ENCODE measurements at places on chromosomes 3 and 15.

DNA sequence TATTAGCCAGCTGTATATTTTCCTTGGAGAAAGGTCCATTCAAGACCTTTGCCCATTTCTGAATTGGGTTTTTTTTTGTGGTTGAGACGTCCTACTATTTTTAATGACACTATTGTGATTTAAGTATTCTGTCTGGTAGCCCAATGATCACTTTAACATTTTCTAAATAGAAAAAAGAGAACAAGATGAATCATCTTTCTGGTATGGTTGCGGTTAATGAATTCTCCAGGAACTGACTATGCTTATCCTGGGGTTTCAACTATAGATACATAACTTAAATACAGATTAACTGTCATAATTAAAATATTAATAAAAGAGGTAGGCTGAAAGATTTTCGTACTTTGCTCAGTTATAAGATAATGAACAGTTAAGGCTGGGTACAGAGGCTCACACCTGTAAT lies 51.9 kb downstream of the PBRM1 start:
- DNase-seq, result no peak

DNA sequence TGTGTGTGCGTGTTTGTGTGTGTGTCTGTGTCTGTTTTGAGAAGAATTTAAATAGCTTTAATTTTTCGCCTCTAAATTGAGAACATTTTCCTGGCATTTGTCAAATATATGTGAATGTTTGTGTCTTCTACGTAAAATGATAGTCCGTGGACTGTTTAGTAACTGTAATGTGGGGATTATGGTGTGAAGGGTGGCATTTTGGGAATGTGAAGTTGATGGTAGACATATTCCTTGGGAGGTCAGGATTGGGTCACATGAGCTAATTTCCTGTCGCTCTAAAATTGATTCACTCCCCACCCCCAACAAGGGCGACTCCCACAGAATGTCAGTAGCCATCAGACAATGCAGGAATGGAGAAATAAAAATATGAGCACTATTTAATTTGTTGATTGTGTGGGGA lies 107.3 kb downstream of the ITPR1 start:
- no peak for DNase-seq

DNA sequence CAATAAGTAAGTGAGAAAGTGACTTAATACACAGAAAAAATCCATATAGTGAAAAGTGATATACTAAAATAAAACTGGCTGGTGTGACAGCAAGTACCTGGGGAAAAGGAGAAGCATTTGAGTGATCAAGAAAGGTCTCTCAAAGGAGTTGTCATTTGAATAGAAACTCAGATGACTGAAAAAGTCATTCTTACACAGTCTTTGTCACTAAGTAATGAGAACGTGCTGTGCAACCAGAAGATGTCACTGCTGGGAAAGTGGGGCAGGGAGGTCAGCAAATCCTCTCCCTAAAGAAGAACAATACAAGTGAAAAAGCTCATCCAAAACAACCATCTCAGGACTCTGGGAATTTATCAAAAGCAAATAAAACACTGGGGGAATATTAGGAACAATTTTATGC lies 317.5 kb upstream of the TRIM42 start:
- no peak for DNase-seq

DNA sequence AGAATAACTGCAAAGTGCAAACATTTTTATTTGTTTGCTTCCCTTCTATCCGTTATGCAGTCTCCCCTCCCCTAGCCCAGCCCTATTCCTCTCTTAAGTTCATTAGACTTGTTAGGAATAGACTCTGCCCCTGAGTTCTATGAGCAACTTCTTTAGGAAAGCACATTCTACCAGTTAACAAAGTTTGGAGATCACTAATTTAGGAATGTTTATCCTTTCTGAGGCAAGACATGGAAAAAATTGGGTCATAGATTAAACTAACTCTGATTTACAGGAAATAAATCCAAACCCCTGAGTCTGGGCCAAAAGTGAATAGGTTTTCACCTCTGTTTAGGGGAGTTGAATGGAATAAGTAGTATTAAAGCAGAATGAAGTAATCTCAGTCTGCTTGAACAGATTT lies 34.4 kb downstream of the C3orf80 start:
- no peak for DNase-seq

- DNase-seq, result no peak
These were observed 14.4 kb upstream of the OCA2 start for GRCh38 chr15:28113394-28114113.

DNA sequence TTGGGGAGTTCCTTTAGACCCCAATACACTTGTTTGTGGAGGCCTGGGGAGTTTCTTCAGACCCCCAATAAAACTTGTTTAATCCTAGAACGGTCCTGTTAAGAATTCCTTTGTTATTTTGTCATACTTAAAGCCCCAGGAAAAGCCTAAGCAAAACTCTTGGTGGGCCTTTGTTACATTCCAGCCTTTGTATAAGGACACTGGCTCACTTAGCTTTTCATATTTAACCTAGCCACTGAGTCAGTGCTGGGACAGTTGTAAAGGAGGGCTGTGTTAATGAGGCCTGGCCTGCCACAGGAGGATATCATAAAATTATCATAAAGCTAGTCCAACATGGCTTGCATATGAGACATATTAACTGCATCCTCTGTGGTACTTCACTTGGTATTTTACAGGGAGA lies 760.1 kb downstream of the ZNF385D start:
- no peak for DNase-seq

GRCh38 chr3:103968131-103968530 lies 1398.6 kb upstream of the ALCAM start:
- DNase-seq, result no peak

GRCh38 chr3:48268936-48269561 lies 28.1 kb downstream of the ZNF589 start:
- no peak for DNase-seq

- no peak for DNase-seq
These were observed 55.7 kb downstream of the PXYLP1 start for GRCh38 chr3:141287326-141287725.

DNA sequence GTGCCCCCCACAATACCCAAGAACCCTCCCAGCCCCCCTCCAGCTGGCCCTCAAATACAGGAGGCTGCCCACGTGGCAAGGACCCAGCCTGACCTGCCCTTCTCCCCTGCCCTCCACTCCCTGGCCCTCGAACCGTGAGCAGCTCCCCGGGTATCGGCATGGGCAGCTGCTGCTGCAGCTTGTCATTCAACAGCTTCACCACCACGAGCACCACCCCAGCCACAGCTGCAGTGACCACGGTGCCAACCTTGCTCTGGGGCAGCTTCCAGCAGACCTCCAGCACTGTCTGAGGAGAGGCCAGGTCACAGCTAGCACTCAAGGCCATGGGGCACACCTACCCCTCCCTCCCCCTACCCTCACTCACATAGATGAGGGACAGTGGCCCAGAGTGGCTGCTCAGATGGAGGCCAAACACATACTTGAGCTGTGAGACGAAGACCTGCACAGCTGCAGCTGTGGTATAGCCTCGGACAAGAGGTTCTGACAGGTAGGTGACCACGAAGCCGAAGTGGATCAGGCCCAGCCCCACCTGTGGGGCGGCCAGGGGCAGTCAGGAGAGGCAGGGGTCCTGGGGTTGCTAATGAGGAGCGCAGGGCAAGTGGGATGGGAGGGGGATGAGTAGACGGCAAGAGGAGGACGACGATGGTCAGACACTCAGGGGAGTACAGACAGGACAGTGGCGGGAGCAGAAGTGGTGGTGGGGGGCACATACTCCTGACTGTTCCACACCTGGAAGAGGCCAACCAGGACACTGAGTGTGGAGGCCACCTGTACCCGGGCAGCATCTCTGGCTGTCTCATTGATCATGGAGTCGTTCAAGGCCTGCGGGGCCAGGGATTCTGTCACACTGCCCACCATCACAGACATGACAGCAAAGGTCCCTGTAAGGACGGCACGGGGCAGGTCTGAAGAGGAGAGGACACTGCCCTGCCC lies 3.5 kb downstream of the SLC26A6 start:
- DNase-seq, result no peak

DNA sequence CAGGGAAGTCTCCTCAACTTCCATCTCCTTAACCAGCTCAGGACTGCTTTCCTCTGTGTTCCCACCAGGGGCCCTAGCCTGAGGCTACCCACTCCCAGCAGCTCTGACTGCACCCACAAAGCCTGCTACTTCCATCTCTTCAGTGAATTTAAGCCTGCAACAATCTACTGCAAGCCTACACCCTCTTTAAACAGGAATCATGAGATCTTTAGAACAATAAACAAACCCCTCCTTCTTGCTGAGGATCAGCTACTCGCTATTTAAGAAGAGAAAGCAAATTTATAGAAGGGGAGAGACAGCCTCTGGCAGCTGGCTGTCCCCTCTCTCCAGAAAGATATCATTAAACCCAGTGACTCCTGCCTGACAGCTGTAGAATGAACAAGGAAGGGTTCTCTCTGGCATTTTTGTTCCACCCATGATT lies 51.9 kb downstream of the ARHGAP31 start:
- no peak for DNase-seq

DNA sequence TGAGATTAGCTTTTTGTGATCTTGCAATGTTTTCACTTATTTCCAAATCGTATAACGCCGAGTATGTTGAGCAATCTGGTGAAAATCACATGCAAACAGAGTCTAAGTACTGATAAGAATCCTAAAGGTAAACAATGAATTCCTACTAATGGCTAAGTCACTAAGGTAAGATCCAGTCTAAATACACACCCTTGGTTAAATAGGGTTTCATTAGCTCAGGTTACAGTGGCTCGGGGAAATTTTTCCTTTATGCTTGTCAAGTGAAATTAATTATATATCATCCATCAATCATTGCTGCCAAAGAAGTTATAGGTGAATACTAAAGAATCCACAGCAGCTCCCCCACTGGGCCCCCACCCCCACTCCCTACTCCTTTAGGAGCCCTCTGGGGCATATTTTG lies 139.3 kb downstream of the SOX2 start:
- no peak for DNase-seq

- no peak for DNase-seq
These were observed 33.4 kb downstream of the FANCD2OS start for GRCh38 chr3:10074666-10075065.

- no peak for DNase-seq
These were observed 1.5 kb downstream of the ATG3 start for GRCh38 chr3:112560307-112560706.

- DNase-seq, result no peak
These were observed 20.4 kb upstream of the SATB1 start for GRCh38 chr3:18445401-18446148.

GRCh38 chr3:139517321-139518065 lies 22.0 kb downstream of the RBP1 start:
- DNase-seq, result no peak

GRCh38 chr3:11810276-11810675 lies 36.4 kb downstream of the TAMM41 start:
- DNase-seq, result no peak

- no peak for DNase-seq
These were observed 202.6 kb downstream of the UACA start for GRCh38 chr15:70560617-70561328.

- no peak for DNase-seq
These were observed 16.5 kb downstream of the SLC12A1 start for GRCh38 chr15:48222627-48223026.

DNA sequence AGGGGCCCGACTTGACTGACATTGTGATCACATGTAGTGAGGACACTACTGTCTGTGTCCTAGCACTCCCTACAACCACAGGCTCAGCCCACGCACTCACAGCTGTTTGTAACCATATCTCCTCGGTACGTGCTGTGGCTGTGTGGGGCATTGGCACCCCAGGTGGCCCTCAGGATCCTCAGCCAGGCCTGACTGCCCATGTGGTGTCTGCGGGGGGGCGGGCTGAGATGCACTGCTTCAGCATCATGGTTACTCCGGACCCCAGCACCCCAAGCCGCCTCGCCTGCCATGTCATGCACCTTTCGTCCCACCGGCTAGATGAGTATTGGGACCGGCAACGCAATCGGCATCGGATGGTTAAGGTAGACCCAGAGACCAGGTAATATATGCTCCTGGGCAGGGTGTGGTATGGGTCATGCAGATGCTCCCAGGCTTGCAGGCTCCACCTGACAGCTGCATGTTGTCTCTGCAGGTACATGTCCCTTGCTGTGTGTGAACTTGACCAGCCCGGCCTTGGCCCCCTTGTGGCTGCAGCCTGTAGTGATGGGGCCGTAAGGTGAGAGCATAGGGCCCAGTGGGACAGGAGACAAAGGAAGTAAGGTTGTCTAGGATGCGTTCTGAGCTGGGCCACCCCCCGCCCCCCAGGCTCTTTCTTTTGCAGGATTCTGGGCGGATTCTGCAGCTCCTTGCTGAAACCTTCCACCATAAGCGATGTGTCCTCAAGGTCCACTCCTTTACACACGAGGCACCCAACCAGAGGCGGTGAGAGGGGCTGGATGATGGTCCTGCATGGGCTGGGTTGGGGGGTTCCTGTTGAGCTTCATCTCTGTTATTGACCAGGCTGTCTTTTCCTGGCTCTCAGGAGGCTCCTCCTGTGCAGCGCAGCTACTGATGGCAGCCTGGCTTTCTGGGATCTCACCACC lies 4.4 kb downstream of the DALRD3 start:
- no peak for DNase-seq

DNA sequence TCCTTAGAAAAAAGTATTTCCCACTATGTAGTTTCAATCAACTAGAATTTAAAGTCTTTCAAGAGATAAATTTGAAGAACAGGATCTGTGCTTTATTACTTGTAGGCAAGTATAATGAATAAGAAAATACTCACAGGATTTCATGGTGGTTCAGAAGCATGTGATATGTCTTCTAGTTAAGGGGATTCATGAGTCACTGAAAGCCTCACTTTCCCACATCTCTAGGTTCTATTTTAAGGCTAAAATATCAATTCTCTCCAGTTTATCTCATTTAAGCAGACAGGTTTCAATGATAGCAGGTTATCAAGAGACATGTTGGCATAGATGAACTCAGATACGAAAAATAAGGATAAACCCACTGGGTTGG lies 437.8 kb upstream of the BCHE start:
- DNase-seq, result no peak

GRCh38 chr3:72274493-72275330 lies 489.8 kb upstream of the PROK2 start:
- DNase-seq, result no peak

GRCh38 chr3:169863458-169863899 lies 6.3 kb downstream of the LRRC31 start:
- no peak for DNase-seq
